Stimulated activated CD8-positive, alpha-beta memory T cell treated with anti-CD3 and anti-CD28 coated beads, Interleukin-4, amount 100 ng/mL, for 1 hour (primary cell): ENCODE measurements at places on chromosomes 7 and 10.

- DNase-seq, result no peak
Observed at GRCh38 chr10:132371641-132372081, 25.3 kb upstream of the PWWP2B start.

- DNase-seq, result no peak
Observed at GRCh38 chr7:81887098-81888090, 117.5 kb upstream of the HGF start.

GRCh38 chr10:905503-905902 is 26.0 kb downstream of the LARP4B start:
- no peak for DNase-seq

- DNase-seq, result no peak
Observed at GRCh38 chr10:35827783-35828182, 185.7 kb upstream of the FZD8 start.

DNA sequence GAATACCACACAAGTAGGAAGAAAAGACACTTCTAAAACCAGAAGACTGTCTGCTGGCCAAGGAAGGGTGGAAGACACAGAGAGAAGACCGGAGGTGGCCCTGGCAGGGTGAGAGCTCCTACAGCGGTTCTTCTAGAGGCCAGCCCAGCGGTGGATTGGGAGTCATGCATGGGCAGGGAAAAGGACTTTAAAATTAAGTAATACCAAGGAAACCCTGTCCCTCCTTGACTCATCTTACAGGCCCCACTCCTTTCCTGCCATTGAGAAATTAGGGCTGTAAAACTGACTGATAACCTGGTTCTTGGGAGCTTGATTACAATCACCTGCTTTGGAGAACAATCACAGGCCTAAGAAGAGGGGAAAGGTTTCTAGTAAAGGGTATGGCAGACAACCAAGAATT is 16.1 kb downstream of the CALML3 start:
- DNase-seq, result no peak

DNA sequence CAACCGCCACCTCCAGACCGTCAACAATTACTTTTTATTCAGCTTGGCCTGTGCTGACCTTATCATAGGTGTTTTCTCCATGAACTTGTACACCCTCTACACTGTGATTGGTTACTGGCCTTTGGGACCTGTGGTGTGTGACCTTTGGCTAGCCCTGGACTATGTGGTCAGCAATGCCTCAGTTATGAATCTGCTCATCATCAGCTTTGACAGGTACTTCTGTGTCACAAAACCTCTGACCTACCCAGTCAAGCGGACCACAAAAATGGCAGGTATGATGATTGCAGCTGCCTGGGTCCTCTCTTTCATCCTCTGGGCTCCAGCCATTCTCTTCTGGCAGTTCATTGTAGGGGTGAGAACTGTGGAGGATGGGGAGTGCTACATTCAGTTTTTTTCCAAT is 146.6 kb downstream of the CHRM2 start:
- DNase-seq, result no peak

DNA sequence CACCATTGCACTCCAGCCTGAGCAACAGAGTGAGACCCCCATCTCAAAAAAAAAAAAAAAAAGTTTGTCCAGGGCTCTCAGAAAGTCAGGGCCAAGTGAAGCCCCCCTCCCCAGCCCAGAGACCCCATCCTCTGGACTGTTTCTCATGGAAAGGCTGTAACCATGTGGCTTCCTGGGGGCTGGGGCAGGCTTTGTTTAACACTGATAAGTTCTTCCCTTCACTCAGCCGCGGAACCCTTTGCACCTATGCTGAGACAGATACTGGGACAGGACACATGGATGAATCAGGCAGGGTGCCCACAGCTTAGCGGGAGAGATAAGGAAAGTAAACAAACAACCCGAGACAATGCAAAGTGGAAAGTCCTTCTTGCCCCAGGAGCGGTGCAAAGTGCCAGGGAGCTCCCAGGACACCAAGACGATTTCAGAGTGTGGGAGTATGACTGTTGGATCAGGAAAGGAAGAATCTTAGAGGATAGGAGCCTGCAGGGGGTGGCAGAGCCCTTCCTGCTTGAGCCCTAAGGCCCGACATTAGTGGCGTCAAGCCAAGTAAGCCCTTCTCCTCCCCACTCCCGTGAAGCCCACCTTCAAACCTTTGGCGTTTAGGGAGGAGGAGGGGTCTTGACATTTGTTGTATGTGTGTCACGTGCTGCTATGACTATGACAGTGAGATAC is 11.6 kb downstream of the MLXIPL start:
- no peak for DNase-seq

GRCh38 chr10:129601737-129602136 is 134.7 kb downstream of the MGMT start:
- no peak for DNase-seq

DNA sequence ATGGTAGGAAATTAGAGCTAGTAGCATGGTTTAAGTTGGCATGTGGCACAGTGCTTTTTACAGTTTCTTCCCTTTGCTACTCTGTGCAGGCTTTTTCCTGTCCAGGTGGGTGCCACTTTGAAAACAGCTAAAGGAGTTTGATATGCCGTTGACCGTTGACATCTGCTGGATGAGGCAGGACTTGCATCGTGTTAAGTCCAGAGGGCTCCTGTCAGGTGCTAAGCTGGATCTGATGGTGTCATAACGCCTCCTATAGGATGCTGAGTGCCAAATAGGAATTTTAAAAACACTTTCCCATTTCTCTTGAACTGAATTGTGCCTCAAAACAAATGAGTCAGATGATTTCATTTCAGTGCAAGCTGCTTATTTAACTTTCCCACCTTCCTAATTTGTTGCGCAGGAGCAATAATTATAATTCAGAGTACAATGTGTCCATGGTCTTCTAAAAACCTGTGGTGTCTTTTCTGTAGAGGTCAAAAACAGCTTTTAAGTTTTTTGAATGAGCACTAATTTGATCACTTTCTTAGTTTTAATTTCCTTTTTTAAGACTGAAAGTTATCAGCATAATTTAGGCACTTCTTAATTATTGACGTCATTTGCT is 178.3 kb downstream of the CDCA7L start:
- no peak for DNase-seq

DNA sequence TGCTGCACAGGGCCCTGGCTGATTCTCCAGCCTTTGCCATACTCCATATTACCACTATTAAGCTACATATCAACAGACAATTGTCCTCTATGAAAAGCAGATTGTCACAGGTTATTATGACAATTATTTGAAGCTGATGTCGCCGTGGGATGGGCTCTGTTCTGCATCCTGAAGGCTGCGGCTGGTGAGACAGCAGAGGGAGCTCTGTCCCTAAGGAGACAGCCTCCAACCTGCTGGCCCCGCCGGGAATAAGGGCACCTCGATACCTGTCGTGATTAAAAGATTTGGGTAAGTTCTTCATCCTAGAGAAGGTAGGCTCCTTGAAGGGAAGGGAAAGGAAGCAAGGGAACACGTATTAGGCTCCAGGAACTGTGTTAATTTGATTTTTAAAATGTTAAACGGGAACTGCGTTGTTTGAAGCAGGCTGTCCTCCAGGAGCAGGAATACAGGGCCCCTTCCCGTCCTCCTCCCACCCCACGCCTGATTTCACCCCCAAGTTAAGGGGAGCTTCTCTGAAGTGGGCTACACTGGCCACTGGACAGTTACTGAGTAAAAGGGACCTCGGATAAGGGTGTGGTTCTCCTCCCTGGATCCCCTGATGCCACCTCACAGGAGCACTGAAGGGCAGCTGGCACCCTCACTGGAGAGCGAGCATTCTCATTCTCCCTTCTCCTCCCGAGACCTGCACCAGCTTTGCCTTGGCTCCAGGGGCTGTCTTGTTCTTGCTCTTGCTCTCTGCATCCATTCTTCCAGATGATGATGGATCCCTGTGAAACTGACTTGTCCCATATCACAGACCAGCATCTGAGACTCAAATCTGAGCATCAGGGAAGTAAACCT is 11.8 kb upstream of the TIAL1 start:
- no peak for DNase-seq

- DNase-seq, result no peak
Observed at GRCh38 chr7:45681596-45682357, 107.6 kb downstream of the ADCY1 start.

DNA sequence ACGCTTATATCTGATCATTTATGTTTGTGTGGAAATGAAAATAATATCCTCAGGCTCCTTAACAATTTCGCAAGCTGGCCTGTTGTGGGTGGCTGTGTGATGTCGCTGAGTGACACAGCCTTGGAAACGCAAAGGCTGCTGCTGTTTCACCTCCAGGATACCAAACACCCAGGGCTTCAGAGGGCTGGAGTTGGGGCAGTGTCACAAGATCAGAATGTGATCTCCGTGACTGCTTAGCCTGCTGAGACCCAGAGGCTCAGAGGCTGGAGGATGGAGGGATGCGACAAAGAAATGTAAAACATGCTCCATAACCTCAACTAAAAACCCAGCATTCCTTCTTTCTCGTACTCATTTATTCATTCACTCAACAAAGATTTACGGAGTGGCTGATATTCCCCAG is 37.2 kb upstream of the BMPER start:
- no peak for DNase-seq

GRCh38 chr7:26510231-26510957 is 218.7 kb downstream of the SNX10 start:
- DNase-seq, result no peak

GRCh38 chr10:68989317-68989990 is 851 bp downstream of the KIFBP start:
- DNase-seq, result no peak
